HTR-8/SVneo (cell line): ENCODE measurements at places on chromosomes 7 and 10.

- DNase-seq = no peak
Measured at GRCh38 chr7:100120733-100121036, 1.3 kb downstream of the CNPY4 start.

GRCh38 chr7:129191272-129191671 lies 2.8 kb downstream of the SMO start:
- DNase-seq = no peak

DNA sequence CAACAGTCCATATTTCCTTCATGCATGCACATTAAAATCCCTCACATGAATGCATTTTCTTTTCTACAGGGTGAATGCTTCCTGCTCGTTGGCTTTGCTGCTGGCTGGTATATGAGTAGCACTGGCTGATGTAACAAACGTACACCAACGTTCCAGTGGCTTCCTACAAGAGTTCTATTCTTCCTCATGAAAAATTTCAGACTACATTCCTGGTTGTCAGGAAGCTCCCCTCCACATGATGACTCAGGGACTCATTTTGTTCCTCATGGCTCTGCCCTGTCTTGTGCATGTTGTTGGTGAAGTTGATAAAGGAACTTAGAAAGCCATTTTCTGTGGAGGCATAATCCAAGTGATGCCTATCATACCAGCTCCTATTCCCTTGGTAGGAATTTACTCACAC lies 470.7 kb upstream of the KLF6 start:
- no peak for DNase-seq

DNA sequence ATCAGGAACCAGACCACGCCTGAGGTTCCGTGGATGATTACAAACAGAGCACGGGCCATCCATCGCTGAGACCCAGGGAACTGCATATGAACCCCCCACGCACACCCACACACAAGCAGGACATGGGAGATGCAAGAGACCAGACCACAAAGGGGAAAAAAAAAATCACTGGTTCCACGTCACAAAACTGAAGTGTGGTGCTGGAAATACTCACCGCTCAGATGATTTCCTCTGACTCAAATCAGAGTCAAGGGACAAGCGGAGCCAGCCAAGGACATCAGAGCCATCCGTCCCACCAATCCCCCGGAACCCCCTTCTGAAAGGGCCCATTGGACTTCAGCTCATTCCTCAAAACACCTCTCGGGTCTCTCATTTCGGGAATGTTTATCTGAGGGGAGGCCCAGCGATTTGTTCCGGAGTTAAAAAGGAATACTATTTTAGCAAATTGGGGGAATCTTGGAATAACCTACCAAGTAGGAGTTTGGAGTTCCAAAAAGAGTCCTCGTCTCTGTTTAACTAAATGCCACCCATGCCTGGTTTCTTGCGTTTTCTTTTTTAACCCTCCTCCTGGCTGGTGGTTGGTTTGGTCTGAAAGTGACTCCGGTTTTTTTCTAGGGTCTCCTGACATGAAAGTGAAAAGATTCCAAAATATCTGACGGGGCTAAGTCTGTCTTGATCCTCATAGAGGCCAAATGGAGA lies 15.0 kb downstream of the SNX8 start:
- DNase-seq = no peak

DNA sequence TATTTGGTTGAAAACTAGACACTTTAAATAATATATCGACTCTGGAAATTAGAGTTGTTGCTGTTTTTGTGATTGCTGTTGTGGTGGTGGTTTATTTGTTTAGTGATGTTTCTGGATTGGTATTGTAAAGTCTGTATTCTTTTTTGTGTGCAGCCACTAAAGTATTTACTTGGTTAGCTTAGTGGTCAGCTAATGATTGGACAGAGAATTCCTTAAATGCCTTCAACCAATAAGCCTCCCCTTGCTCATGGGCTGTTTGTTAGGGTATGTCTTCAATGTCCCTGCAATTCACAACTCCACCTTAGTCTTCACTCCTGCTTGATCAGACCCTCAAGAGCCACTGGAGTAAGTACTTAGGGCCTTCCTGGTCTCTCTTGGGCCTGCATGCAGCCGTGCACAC lies 71.0 kb downstream of the PAXIP1 start:
- no peak for DNase-seq

DNA sequence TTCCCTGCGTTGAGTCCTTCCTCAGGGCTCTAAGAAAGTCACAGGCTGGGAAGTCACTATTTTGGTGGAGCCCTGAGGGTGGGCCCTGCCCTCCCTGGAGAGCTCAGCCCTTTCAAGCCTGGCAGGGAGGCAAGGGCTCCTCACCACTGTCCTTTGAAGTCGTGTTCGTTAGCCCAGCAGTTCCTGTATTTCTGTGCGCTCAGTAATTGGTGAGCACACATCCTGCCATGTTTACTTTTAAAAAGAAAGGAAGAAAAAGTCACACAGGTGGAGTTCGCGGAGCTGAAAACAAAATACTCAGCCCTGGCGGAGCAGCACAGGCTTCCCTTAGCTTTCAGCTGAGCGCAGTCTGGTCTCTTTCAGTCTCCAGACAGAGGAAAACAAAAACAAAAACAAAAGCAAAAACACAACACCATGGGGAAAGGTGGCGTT lies 37.1 kb downstream of the PRKCQ start:
- no peak for DNase-seq

- no peak for DNase-seq
Measured at GRCh38 chr10:22489467-22489866, 144.2 kb downstream of the SPAG6 start.

- no peak for DNase-seq
Measured at GRCh38 chr10:52956861-52957260, 184.3 kb upstream of the MBL2 start.

- DNase-seq = no peak
Measured at GRCh38 chr7:151857412-151857811, 19.5 kb downstream of the PRKAG2 start.

- DNase-seq = no peak
Measured at GRCh38 chr10:63700631-63701156, 179.5 kb downstream of the REEP3 start.

DNA sequence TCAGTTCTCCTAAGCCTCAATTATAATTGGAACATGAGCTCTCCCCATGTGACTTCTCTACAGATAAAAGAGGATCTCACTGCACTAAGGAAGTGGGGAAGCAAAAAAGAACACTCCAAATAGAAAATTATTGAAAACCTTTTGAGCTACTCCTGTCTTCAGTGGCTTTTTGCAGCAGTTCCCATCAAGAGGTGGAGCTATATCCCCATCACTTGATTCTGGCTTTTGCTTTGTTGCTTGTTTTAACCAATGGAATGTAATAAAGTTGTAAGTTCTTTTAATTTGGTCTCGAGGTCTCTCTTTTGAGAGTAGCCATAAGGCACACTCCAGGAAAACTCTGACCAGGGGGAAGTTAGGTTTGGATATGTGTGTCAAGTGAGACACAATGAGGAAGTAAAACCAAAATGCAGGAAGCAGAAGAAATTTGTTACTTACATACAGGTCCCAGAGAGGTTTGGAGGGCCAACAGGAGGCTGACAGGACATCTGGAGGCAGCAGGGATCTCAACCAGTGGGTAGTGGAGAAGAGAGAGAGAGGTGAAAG lies 569.4 kb downstream of the HTR7 start:
- no peak for DNase-seq

- no peak for DNase-seq
Measured at GRCh38 chr7:93736668-93737369, 153.7 kb downstream of the TFPI2 start.

GRCh38 chr7:117530390-117530789 lies 50.6 kb downstream of the CFTR start:
- no peak for DNase-seq

- no peak for DNase-seq
Measured at GRCh38 chr10:79941585-79942210, 7.2 kb downstream of the SFTPD start.

DNA sequence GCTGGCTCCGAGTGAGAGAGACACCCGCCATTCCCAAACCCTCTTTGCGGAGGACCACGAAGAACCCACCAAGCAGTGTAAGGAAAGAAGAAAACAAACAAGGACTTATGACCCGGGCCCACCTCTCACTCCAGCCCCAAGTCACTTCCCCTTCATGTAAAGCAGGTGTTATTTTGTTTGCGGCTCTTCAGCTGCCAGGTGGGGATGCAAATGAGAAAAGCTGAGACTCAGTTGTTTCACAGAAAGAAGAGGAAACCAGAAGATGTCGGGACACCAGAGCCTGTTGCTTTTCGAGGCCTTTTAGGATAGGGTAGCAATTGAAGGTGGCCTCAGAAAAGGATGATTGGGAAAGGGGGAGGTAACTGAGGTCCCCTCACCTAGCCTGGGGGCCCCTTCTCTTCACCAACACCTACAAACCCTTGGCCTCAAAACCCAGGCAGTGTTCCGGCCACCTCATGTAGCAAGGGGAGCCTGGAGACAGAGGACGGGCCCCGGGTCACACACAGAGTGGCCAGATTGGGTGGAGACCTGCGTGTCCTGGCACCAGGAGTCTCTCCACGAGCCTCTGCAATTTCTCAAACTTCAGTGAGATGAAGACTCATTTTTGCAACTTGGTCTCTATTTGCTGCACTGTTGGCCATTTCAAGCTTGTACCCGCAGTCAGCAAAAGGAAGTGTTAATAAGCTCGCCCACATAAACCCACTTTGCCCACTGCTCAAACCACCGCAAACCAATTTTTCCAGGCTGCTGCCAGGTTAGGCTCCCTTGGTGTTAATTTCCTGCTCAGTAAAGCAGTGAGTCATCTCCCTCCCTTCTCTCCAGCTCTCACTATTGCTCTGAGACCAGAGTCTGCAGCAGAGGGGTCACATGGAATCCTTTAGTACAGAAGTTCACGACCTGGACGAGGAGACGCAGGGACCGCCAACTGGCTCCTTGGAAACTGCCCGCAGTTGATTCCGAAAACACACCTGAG lies 45.5 kb downstream of the AOC1 start:
- no peak for DNase-seq

DNA sequence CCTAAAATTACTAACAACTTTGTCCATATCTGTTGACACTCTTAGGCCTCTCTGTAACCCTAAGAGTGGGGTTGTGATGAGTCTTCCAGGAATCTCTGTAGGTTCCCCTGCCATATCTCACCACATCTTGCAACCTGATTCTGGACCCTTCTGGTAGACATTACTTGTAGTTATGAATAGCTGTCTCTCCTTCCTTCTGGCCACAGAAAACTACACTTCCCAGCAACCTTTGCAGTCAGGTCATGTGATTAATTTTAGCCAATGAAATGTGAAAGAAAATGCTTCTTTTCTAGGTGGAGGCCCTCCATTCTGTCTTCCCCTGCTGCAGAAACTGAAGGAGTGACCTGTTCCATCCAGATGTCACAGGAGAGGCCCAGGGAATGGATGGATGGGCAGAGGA lies 147.6 kb upstream of the AOAH start:
- no peak for DNase-seq

- peak; percentile 81 for DNase-seq
Measured at GRCh38 chr10:95229724-95230627, 35.9 kb downstream of the ACSM6 start.

GRCh38 chr10:60312818-60313588 lies 76.7 kb downstream of the ANK3 start:
- DNase-seq = peak; percentile 21

- DNase-seq = no peak
Measured at GRCh38 chr10:98295907-98296306, 27.9 kb upstream of the LOXL4 start.

- peak; percentile 54 for DNase-seq
Measured at GRCh38 chr7:26365077-26365900, 73.6 kb downstream of the SNX10 start.

- no peak for DNase-seq
Measured at GRCh38 chr10:22252801-22253579, 35.2 kb upstream of the EBLN1 start.

- no peak for DNase-seq
Measured at GRCh38 chr10:86580521-86580891, 58.9 kb upstream of the WAPL start.

DNA sequence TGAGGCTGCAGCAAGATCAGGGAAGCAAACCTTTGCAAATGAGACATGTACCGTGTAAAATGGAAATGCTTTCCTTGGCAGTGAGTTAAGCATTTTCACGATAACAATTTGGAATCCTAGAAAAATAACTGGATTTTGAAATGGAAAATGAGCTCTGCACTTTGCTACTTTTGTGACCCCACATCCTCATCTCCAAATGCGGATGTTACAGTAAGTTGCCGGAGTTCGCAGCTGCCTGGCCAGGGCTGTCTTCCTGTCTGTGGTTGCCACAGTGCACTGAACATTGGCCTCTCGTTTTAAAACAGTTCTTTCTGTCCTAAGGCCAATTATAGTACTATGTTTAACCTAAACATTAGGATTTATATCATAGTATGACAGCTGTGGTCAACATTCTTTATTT lies 136.2 kb upstream of the FZD8 start:
- DNase-seq = no peak

DNA sequence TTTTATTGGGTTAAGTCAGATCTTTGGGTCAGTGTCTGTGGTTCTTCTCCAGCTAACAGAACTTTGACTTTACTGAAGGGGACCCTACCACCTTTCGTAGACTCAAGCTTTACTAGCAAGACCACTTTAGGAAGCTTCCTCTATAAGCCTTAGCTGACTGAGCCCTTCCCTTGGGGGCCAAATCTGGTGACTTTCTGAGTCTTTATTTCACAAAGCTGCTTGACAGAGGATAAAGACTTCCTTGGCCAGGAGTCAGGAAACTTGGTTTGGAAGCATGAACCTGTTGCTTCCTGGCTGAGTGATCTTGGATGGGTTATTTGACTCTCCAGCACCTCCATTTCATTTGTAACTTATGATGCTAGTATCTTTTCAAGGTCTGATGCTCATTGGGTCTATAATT lies 466.7 kb downstream of the TYW1 start:
- DNase-seq = no peak

GRCh38 chr10:10294184-10294880 lies 723.3 kb upstream of the CELF2 start:
- no peak for DNase-seq

- no peak for DNase-seq
Measured at GRCh38 chr7:115332691-115333090, 410.8 kb downstream of the MDFIC start.

DNA sequence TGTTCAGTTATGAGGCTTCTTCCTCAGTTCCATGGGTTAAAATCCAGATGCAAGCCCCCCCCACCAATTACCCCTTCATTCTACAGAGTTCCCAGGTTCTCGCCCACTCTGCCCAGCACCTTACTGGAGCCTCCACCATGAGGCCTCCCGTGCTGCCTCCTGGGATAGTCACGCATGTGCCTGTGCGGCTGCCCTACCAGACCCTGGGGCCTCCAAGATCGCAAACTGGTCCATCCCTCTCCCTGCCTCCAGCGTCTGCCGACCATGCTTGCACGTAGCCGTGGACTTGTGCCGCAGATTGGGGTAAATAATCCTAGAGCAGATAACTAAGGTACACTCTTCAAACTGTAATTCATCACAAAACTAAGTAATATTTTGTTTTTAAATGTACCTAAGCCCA lies 611.2 kb downstream of the PTPRN2 start:
- DNase-seq = no peak
